Thymus (tissue), 14 donors: ENCODE measurements at places on chromosomes 1 and 21. TPM values are rescaled to one million over a fixed set of nuclear protein-coding genes. Genes with fewer than 3 reads are reported as not detected.

DNA sequence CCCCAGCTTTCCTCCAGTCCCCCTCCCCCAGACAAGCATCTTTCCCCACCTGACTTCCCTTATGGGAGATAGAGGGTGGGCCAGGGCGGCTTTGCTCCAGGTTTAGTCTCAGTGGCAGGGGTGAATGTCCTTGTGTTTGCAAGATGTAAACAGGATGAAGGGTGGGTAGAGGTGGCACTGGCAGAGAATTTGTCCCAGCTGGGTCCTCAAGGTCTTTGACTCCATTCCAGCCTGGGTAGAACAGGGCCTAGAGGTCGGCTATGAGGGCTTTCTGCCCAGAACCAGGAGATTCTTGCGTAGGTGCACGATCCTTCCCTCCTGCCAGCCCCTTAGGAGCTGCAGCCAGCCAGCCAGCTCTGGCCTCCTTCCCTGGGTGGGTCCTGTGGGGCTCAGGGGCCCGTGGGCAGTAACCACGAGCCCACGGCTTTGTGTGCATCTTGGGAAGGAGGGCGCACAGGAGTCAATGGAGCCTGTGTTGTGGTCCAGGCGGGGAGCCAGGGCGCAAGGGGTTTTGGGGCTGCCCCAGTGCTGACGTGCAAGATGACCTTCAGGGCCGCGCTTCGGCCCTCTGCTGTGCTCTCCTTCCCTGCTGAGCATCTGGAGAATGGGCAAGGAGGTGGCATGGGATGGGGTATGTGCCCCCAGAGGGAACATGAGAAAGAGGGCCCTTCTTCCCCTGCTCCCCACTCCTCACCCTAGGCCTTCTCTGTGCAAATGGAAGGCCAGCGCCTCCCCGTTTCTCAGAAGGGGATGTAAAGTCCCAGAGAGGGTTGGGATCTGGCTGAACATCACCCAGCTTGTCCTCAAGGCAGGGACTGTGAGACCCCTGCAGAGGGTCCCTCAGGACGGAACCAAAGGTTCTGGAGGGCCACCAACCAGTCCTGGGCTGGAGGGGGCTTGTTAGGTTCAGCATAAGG is 15.7 kb downstream of the POU3F1 start:
- DNase-seq, result no peak

- no peak for DNase-seq
These were observed 52.4 kb downstream of the MAP3K21 start for GRCh38 chr1:233379869-233380438.

GRCh38 chr1:205914155-205914507 is 29.1 kb downstream of the SLC26A9 start:
- DNase-seq, result no peak

- no peak for DNase-seq
These were observed 17.6 kb upstream of the MAPKAPK2 start for GRCh38 chr1:206666954-206667665.

- DNase-seq, result no peak
These were observed 11.4 kb downstream of the SOX13 start for GRCh38 chr1:204084247-204084772.

DNA sequence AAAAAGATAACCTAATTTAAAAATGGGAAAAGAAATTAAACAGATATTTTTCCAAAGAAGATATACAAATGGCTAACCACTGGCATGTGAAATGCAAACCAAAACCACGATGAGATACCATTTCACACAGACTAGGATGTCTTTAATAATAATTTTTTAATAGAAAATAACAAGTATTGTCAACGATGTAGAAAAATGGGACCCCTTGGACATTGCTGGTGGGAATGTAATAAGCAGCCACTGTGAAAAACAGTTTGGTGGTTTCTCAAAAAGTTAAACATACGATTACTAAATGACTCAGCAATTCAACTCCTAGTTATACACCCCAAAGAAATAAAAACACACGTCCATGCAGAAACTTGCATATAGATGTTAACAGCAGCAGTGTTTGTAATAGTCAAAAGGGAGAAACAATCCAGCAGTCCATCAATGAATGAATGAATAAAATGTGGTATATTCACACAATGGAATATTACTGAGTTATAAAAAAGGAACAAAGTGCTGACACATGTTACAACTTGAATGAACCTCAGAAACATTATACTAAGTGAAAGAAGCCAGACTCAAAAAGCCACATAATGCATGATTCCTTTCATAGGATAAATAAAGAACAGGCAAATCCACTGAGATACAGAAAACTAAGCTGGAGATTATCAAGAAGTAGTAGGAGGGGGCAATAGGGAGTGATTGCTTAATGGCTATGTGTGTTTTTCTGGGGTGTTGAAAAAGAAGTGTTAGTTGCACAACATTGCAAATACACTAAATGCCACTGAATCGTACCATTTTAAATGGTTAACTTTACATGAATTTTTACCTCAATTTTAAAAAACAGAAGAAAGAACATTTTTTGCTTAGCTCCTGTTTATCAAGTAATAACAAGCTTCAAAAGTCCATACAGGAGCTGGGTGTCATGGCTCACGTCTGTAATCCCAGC is 4.1 kb downstream of the PPT1 start:
- no peak for DNase-seq

DNA sequence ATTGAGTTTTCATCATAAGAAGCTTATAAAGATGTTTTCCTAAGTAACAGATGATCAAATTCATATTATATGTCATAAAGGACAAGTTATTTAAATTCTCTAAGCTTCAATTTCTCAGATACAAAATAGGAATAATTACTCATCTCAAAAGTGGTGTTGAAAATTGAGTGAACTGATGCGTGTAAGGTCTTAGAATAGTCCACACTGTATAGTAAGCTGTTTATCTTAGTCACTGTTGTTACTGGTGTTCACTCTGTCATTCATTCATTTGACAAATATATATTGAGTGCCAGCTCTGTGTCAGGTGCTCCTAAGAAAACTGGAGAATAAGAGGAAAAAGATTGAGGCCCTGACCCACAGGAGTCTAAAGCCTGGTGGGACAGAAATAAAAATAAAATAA is 186.3 kb upstream of the BRINP3 start:
- no peak for DNase-seq

- no peak for DNase-seq
These were observed 41.7 kb downstream of the LRP8 start for GRCh38 chr1:53285969-53286760.

BTBD19 gene
- polyA plus RNA-seq, result 3.8 TPM

PROX1 gene
- 0.27 TPM for polyA plus RNA-seq

LCE1D gene
- 0.27 TPM for polyA plus RNA-seq

GFI1 gene
- 12.6 TPM for polyA plus RNA-seq

APOBEC4 gene
- 0.02 TPM for polyA plus RNA-seq
